Stimulated activated CD4-positive, alpha-beta T cell treated with anti-CD3 and anti-CD28 coated beads, Interleukin-2, amount 100 ng/mL, for 4 hours (primary cell): ENCODE measurements at places on chromosomes 7 and 10.
A peak's percentile ranks its signal among the peaks of the same experiment; 100 is the strongest.

- DNase-seq = no peak
Observed at GRCh38 chr10:132372516-132373095, 24.4 kb upstream of the PWWP2B start.

DNA sequence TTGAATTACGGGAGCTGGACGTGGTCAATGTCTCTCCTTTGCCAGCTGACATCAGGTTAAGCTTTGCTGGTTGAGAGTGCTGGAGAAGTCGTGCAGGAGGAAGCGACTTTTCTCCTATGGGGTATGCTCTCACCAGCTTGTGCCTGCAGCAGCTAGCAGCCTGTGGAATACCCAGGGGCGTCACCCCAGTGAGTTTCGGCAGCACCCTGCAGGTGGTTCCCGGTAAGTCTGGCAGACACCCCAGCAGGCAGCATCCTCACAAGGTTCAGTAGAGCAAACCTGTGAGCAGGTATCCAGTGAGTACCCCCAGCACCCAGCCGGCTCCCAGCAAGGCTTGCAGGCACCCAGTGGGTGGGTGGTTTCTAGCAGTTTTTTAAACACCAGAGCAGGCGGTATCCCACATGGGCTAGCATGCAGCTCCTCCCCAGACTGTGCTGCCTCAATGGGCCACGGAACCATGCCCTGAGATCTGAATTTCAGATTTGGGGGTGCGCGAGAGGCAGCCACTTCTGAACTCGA lies 74.8 kb upstream of the SVIL start:
- no peak for DNase-seq

DNA sequence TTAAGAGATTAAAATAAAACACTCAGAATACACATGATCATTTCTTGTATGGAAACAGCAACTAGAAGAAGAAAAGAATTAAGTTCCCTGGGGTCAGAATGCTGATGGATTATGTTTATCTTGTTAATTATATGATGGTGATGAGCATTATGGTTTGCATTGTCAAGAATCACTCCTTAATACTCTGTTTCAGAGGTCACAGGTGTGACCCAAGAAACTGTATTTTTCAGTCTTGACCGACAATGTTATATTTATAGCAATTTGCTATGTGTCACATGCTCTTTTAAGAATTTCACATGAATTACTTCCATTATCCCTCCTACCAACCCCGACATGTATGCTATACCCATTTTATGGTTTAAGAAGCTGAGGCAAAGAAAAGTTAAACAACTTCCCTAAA lies 2.7 kb upstream of the CHRM2 start:
- DNase-seq = no peak

- DNase-seq = no peak
Observed at GRCh38 chr7:24245362-24245761, 38.6 kb upstream of the NPY start.

DNA sequence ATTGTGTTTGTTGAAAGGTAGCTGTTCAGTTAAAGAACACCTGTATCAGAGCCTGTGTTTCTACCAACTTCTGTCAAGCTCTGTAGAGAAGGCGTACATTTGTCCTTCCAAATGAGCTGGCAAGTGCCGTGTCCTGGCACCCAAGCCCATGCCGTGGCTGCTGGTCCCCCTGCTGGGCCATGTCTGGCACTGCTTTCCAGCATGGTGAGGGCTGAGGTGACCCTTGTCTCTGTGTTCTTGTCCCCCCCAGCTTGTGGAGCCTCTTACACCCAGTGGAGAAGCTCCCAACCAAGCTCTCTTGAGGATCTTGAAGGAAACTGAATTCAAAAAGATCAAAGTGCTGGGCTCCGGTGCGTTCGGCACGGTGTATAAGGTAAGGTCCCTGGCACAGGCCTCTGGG lies 154.9 kb downstream of the EGFR start:
- DNase-seq = no peak

GRCh38 chr10:77291596-77292505 lies 345.8 kb downstream of the KCNMA1 start:
- DNase-seq = no peak

DNA sequence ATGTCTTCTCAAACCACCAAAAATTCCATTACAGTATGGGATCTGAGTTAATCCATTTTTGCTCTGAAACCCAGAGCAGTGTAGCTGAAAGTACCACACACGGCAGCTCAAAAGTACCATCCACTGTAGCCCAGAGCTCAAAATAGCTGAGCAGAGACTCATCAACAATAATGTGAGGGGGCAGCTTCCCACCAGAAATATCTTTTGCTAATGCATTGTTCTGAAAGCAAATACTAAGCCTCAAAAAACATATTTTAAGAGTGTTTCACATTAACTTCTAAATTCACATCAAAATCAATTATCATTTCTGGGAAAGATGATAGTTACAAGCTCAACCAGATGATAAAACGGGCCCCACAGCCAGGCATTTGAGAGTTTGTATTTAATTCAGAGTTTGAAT lies 73.7 kb downstream of the ABLIM1 start:
- DNase-seq = no peak

- DNase-seq = no peak
Observed at GRCh38 chr7:28939844-28940544, 18.1 kb downstream of the TRIL start.

GRCh38 chr10:137031-137430 lies 1.8 kb downstream of the ZMYND11 start:
- DNase-seq = peak; percentile 22

- DNase-seq = no peak
Observed at GRCh38 chr10:132418527-132419416, 21.8 kb downstream of the PWWP2B start.

DNA sequence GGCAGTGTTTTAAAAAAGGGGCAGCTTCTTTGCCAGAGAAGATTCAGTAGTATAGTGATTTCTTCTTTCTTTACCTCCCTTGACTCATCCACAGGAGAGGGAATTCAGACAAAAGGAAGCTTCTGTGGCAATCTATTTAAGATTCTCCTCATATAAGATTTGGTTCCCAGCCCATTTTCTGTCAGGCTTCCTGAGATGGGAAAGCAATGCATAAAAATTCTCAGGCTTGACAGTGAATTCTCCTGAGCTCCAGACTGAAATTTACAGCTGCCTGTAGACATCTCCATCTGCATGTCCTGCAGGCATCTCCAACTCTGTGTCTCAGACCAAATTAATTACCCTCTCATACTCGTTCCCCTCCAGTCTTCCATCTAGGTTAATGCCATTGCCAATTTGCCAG lies 72.8 kb downstream of the TSPAN12 start:
- DNase-seq = no peak

DNA sequence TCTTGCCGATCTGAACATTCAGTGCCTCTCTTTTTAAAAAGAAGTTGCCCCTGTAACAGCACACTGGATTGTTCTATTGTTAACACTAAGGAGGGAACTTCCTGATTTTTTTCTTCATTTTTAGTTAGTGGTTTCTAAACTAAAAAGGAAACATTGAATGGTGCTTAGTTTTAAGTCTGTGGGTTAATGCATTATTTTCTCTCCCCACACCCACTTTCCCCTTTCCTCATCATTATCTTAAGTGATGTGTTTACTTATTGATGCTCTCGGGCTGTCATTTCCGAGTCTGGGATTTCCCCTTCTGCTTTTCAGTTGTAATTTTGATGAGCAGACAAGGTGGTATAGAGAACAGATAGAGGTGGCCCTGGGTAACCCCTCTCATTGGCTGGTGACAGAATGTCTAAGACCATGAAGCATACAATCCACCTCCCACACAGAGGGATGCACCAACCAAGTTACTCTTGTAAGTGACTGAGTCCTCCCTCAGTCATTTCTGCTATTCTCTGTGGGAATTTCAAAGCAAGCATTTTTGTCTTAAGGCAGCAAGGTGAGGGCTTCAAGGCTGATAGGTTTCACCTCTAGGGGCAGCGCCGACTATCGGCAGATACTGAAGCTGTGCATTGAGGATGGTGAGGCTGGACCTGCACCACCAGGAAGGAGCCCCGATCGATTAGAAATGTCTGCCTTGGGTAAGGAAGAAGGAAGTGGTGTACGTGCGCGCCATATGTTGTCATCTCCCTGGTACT lies 49.5 kb downstream of the CHN2 start:
- peak; percentile 1 for DNase-seq

DNA sequence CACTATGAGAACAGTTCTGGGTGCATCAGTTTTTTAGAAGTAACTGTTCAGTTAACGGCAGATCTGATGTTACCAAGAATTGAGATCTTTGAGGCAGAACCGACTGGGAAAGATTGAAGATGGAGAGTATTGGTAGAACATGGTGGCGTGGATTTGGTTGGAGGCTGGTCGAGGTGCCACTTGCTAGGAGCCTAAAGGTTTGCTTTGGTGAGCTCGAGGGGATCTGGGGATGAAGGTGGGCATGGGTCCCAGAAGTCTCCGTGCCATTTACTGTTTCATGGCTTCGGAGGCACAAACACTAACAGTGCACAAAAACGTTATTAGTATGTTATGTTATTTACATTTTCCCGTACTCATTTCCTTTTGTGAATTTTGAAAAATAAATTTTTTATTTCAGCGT lies 81.4 kb downstream of the ADCY1 start:
- no peak for DNase-seq

GRCh38 chr7:12594122-12594897 lies 23.8 kb downstream of the SCIN start:
- DNase-seq = no peak

- DNase-seq = no peak
Observed at GRCh38 chr10:21693418-21693817, 159.4 kb downstream of the MLLT10 start.

GRCh38 chr10:7857262-7857661 lies 39.0 kb downstream of the TAF3 start:
- DNase-seq = no peak

DNA sequence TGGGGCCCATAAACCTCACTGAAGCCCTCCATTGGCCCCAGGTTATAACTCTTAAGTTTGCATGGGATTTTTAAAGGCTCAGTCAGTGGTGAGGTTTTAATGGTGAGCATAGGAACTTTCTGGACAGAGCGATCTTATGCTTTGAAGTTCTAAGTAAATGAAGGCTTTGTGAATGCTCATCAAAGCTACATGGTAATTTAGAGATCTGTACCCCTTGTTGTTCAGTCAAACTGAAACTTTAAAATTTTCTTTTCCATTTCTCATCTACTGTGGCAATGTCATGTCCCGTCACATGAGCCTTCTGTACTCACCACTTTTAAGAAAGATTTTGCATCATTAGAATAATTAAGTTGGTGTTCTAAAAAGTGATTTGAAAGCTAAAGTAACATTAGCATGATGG lies 39.9 kb downstream of the CHN2 start:
- no peak for DNase-seq

DNA sequence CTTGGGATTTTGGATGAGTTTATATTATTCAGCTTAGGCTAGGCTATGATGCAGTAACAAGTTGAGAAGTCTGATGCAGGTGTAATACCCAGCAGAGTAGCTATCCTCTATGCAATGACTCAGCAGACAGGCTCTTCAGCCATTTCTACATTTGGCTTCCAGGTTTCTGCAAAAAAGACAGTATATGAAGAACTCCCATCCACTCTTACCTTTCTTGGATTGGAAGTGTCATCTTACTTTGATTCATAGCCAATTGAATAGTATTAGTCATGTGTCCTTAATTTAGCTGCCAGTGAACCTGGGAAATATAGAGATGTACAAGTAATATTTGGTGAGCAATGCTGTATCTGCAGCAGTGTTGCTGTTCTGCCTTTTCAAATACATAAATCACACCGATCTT lies 127.8 kb upstream of the NPSR1 start:
- no peak for DNase-seq

- peak; percentile 9 for DNase-seq
Observed at GRCh38 chr7:30548845-30549244, 44.2 kb upstream of the GGCT start.

- DNase-seq = no peak
Observed at GRCh38 chr10:3838460-3839437, 53.7 kb upstream of the KLF6 start.

- no peak for DNase-seq
Observed at GRCh38 chr7:2488272-2488645, 12.1 kb upstream of the GRIFIN start.

GRCh38 chr7:157952841-157953645 lies 616.2 kb downstream of the DNAJB6 start:
- no peak for DNase-seq

GRCh38 chr7:149448961-149449360 lies 11.9 kb downstream of the ZNF777 start:
- no peak for DNase-seq

- no peak for DNase-seq
Observed at GRCh38 chr7:16637379-16637778, 8.2 kb downstream of the ANKMY2 start.

DNA sequence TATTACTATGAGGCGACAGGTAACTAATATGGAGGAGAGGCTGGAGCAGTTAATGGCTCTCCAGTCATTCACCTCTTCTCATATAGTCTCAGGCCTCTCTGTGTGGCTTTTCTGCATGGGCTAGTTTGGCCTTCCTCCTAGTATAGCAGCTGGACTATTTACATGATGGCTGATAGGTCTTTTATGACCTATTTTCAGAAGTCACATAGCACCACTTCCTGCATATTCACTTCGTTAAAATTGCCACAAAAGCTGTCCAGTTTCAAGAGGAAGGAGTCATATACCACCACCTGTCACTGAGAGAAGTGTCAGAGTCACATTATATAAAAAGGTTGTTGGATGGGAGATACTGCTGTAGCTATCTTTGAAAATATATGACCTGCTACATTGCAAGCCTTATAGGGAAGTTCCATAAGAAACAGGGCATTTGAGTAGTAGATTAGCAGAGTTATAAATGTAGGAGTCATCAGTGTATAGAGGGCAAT lies 8.0 kb upstream of the DMTF1 start:
- DNase-seq = no peak

- DNase-seq = no peak
Observed at GRCh38 chr10:21954132-21954531, 49.4 kb downstream of the DNAJC1 start.
